ENCODE measurements at places on chromosomes 13 and 19.

- no peak for DNase-seq
Measured at GRCh38 chr13:83453723-83454122, 428.6 kb downstream of the SLITRK1 start.

- no peak for DNase-seq
Measured at GRCh38 chr13:112355274-112355838, 20.8 kb upstream of the SPACA7 start.

- no peak for DNase-seq
Measured at GRCh38 chr13:48874165-48874564, 101.5 kb upstream of the FNDC3A start.

GRCh38 chr13:113002206-113002912, 33.3 kb downstream of the MCF2L start:
- DNase-seq = no peak

DNA sequence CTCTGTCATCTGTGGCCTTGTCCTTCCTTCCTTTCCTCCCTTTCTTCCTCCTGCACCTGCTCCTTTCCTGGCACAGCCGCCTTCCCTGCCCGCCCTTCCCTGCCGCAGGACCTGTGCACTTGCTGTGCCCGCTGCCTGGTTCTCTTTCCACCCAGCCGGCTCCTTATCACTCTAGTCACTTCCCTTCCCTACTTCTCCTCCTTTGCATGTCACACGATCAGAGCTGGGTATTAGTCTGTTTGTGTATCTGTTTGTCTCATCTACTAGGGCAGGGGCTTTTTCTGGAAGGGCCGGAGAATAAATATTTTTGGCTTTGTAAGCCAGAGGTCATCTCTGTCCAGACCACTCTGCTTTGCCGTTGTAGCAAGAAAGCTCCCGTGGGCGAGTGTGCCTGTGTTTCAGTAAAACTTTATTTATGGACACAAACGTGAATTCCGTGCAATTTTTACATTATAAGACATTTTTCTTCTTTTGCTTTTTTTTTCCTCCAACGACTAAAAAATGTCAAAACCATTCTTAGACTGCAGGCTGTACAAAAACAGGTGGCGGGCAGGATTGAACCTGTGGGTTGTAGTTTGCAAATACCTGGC, 6.1 kb downstream of the KDM4B start:
- no peak for DNase-seq

- DNase-seq = no peak
Measured at GRCh38 chr13:99969919-99970650, 1.5 kb downstream of the ZIC5 start.

- DNase-seq = no peak
Measured at GRCh38 chr13:110272227-110272626, 34.7 kb downstream of the COL4A1 start.

GRCh38 chr13:107799001-107799400, 416.3 kb downstream of the LIG4 start:
- DNase-seq = no peak

DNA sequence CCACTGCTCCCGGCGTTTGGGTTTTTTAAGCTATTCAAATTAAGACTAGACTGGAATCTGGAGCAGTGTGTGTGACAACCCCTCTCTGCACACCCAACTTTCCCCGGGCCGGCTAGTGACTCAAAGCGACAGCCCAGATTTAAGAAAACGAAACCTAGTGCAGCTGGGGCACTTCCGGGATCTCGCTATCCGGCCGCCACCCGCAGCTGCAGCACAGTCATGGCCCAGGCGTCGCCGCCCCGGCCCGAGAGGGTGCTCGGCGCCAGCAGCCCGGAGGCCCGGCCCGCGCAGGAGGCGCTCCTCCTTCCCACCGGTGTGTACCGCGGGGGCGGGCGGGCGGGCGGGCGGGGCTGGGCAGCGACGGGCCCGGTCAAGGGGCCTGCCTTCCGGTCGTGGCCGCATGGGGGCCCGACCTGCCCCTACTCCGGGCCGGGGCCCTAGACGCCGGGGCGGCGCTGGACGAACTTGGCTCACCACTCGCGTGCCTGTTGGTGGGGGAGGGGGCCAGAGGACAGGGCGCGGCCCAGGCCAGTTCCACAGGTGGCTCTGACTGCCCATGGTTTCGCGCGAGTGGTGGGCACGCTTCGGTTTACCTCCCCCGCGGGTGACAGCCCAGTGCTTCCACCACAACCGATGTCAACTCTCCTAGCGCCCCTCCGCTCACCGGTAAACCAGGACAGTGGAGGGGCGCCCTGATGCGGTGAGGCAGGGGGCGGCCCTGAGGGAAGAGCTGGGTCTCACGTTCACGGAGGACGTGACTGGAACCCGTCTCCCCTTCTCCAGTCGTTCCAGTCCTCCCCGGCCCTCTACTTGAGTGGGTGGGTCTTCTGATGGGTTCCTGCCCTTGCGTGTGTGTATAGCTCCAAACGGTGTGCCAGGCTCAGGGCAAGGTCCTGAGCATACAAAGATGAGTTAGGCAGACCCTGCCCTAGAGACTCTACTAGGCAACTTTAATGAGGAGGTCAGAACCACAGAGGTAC, at the start of gene PHF11:
PHF11 (plus strand) TSS at position 171 of the 980 bp plus-strand sequence; CDS start at position 220, 49 bp downstream.
- DNase-seq = peak; percentile 75

- DNase-seq = no peak
Measured at GRCh38 chr13:101892296-101892695, 439.8 kb downstream of the ITGBL1 start.

DNA sequence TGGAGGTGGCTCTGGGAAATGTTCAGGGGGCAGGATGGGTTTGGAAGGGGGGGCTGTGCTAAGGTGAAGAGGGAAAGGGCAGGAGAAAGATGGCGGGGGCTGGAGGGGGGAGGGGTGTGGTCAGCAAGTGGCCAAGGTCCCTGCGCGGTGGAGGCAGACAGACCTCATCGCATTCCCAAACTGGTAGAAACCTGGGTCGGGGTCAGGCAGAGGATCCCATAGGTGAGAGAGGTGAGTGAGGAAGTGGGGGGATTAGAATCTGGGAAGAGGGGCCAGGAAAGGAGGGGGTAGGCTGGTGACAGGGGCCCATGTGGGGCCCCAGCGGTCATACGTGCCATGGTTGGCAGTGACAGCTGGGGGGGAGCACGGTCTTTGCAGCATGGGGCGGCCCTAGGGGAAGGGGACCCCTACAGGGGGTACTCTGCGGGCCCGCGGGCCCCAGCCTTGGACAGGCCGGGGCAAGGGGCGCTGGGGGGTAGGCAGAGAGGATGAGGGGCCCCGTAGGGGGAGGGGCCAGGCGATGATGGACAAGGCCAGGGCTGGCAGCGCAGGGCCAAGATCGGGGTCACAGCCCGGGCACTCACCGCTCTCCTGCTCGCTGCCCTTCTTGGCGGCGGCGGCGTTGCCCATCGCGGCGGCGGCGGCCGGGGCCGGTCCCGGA, 514 bp downstream of the PRKACA start:
- DNase-seq = no peak

GRCh38 chr19:36106441-36106840, 4.5 kb upstream of the OVOL3 start:
- no peak for DNase-seq

- DNase-seq = no peak
Measured at GRCh38 chr19:29745253-29745652, 30.2 kb upstream of the C19orf12 start.

- DNase-seq = no peak
Measured at GRCh38 chr19:21023901-21024300, 3.4 kb downstream of the ZNF430 start.

DNA sequence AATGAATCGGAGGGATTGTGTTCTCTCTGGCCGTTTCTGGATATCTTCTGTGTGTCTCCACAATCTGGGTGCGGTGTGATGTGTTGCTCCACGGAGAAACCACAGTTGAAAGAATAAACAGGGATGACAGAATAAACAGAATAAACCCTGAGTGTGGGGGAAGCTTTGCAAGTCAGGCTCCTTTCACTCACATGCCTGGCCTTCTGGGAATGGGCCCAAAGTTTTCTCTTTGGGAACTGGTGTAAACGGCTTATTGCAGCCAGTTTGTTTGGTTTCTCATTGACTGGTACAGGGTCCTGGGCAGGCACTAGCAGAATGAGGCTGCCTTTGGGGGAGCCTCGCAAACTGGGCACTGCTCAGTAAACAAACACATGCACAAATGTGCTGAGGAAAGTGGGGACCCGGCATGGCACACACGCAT, 324.7 kb downstream of the DLEU7 start:
- no peak for DNase-seq

- no peak for DNase-seq
Measured at GRCh38 chr19:45273521-45273855, 22.4 kb downstream of the MARK4 start.

GRCh38 chr19:3285647-3286176, 61.3 kb downstream of the CELF5 start:
- DNase-seq = peak; percentile 28

DNA sequence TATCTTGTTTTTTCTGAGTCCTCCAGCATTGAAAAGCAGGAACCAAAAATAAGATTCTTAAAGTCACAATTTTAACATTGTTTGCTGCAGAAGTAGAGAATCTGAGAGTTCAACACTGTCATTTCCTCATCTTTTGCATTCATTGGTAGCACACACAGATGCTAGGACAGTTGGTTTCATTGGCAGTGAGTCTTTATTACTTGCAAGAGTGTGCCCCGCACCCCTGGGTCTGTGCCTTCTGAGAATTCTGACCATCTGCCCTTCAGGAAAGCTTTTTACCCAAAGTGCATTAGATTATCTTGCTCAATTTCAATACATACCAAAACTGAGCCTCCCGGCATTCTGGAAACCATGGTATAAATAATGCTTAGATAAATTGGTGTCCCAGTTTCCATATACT, 247.7 kb upstream of the SLITRK1 start:
- no peak for DNase-seq

- DNase-seq = no peak
Measured at GRCh38 chr19:38720559-38721236, 23.6 kb downstream of the CAPN12 start.

GRCh38 chr13:36142735-36143134, 11.6 kb upstream of the DCLK1 start:
- DNase-seq = no peak

- no peak for DNase-seq
Measured at GRCh38 chr13:86087244-86087643, 288.0 kb upstream of the SLITRK6 start.

GRCh38 chr13:105904034-105904742, 631.3 kb downstream of the EFNB2 start:
- no peak for DNase-seq

DNA sequence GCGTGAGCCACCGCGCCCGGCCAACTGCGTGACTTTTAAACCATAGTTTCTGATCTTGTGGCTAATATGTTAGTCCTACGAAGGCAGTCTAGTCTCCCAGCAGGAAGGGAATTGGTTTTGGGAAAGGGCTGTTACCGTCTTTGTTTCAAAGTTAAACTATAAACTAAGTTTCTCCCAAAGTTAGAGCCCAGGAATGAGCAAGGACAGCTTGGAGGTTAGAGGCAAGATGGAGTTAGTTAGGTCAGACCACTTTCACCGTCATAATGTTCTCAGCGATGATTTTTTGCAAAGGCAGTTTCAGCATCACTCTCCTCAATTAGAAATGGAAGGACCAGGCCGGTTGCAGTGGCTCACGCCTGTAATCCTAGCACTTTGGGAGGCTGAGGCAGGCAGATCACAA, 17.7 kb upstream of the ADGRE2 start:
- DNase-seq = no peak

DNA sequence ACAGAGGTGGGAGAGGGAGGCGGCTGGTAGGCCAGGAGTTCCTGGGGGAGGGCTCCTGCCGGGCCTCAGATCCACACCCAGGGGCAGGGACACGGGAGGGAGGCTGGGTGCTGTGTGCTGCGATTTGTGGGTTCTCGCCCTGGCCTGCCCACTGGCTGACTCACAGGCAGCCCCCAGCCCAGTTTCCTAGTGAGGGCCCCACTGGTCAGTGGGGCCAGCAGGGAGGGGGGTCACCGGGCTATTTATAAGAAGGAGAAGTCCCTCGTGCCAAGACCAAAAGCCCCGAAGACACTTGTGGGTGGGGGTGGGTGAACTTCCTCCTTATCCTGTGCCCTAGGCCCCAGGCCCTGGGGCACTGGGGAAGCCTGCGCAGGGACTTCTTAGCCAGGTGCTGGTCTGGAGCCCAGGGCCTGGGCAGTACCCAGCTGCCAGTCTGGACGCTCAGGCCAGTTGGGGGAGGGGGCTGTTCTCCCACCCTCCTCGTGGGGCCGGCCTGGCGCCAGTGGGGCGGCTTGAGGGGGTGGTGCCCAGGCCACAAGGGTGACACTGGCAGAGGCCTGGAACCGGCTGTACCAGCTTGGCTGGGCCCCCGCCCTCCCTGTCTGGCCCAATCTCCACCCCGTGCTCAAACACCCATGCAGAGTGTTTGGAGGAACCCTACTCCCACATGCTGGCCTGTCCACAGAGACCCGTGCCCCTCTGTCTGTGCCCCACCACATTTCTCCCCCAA, 5.0 kb upstream of the JUNB start:
- DNase-seq = no peak

- no peak for DNase-seq
Measured at GRCh38 chr19:47430041-47430802, 10.9 kb upstream of the MEIS3 start.

DNA sequence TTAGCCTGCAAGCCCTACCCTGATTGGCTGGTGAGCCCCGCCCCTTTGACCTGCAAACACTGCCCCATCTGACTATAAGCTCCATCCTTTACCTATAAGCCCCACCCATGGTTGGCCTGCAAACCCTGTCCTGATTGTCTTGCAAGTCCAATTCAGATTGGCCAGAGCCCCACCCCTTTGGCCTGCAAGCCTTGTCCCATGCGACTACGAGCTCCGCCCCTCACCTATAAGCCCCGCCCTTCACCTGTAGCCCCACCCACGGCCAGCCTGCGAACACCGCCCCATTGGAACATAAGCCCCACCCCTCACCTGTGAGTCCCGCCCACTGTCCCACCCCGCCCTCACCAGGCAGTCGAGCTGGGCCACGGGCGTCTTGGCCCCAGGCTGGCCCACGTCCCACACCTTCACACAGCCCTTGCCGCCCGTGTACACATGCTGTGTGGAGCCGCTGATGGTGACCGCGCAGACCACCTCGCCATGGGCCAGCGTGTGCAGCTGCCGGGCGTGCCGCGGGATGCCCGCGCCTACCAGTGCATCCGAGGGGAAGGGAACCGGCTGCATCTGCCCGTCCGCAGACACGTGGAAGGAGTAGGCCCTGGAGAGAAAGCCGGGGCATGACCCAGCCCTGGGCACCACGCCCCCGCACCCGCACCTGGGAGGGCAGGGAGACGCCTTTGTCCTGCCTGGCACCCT, 22.9 kb downstream of the TLE2 start:
- DNase-seq = no peak

GRCh38 chr13:39038569-39039030, 344 bp downstream of the NHLRC3 start:
- DNase-seq = peak; percentile 6

DNA sequence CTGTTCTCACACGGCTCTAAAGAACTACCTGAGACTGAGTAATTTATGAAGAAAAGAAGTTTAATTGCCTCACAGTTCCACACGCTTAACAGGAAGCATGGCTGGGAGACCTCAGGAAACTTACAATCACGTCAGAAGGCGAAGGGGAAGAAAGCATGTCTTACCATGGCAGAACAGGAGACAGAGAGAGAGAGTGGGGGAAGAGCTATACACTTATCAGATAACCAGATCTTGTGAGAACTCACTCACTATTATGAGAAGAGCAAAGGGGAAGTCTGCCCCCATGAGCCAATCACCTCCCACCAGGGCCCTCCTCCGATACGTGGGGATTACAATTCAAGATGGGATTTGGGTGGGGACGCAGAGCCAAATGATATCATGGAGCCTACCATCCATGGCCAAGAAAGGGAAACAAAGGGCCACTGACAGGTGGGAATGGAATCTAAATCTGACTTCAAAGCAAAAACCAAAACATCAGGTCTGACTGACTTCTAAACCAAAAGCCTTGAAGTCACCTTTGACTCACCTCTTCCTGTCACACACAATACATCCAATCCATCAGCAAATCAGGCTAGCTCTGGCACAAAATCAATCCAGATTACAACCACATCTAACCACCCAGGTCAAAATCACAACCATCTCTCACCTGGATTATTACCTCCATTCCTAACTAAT, 189.7 kb downstream of the ENOX1 start:
- DNase-seq = no peak

Data from activated naive CD8-positive, alpha-beta T cell treated with anti-CD3 and anti-CD28 coated beads, Interleukin-2, amount 50 U/mL, for 16 hours (primary cell).